ENCODE measurements at places on chromosomes 3 and 15.

DNA sequence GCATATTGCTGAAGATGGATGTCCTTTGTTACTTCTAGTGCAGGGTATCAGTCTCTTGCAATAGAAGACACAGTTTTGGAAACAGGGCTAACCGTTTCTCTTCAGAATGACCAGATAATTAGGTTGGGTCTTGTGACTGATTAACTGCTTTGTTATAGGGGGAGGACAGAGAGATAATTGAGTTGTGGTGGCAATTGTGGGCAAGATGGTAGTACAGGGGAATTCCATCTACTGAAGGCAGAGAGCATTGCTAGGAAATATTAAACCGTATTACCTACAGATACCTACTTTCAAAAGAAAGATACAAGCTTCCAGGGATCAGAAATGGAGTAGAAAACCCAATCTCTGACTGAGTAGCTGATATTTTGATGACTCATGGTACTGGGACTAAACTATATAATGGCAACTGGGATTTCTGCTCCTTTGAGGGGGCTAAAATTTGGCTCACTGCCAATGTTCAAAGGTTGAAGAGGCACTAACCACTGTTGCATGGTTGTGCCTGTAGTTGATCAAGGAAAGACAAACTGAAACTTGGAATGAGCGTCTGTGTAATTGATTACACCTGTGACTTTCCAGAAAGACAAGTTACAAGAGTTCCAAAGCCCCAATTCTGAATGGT, 4.2 kb downstream of the PRR23B start:
- DNase-seq = no peak
- no peaks in the 10 kb centered on the region for H3K4me1 ChIP-seq
- H3K27me3 ChIP-seq = no peaks in the 10 kb centered on the region
- H3K4me3 ChIP-seq = no peak overlapping the region
- H3K36me3 ChIP-seq = no peaks in the 10 kb centered on the region
- H3K27ac ChIP-seq = no peak overlapping the region

GRCh38 chr15:61195116-61196002, 33.7 kb downstream of the RORA start:
- no peak overlapping the region for H3K27ac ChIP-seq
- H3K27me3 ChIP-seq = no peaks in the 10 kb centered on the region
- no peak overlapping the region for H3K4me3 ChIP-seq
- H3K36me3 ChIP-seq = no peaks in the 10 kb centered on the region
- DNase-seq = no peak

DNA sequence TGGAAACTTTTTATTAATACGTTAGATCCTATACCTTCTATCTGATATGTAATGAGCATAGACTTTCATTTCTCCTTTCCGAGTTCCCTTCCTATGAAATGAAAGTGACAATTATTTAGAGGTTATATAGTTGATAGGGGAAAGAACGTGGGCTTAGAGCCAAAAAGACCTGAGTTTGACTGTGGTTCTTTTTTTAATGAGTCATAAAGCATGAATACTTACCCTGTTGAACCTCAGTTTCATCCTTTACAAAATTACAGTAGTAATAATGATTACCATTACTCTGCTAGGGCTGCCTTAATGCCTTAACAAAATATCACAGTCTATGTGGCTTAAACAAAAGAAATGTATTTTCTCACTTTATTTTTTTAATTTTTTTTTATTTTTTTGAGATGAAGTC, 75.9 kb downstream of the AGBL1 start:
- H3K36me3 ChIP-seq = no peaks in the 10 kb centered on the region
- DNase-seq = no peak
- no peak overlapping the region for H3K4me3 ChIP-seq
- H3K27me3 ChIP-seq = no peaks in the 10 kb centered on the region

- peaks cover 13% of the 10 kb centered on the region for H3K27me3 ChIP-seq
- H3K4me3 ChIP-seq = no peak overlapping the region
- no peaks in the 10 kb centered on the region for H3K4me1 ChIP-seq
- H3K27ac ChIP-seq = no peak overlapping the region
- no peak for DNase-seq
Observed at GRCh38 chr15:60184579-60184978, 180.5 kb downstream of the FOXB1 start.

DNA sequence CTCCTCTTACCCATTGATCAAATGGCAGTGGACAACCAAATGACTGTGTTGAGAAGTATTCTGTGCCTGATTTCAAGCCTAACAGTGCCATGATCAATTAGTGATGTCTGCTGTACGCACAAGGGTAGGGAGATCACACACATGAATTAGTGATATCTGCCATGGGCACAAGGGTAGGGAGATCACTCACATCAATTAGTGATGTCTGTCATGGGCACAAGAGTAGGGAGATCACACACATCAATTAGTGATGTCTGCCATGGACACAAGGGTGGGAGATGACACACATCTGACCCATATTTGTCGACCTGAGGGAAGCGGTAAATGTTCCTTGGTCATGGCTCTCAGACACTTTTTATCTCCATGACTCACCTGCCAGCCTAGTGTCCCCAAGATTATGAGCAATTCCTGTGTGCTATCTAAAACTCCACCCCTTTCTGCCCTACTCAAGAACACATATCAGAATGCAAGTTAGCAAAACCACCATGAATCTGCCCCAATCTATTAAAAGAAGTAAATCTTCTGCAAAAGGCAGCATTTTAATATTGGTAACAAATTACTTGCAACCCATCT, 165.0 kb downstream of the NTRK3 start:
- H3K27me3 ChIP-seq = no peaks in the 10 kb centered on the region
- no peak overlapping the region for H3K27ac ChIP-seq
- no peaks in the 10 kb centered on the region for H3K4me1 ChIP-seq
- no peak for DNase-seq
- H3K36me3 ChIP-seq = no peaks in the 10 kb centered on the region

- peaks cover 36% of the 10 kb centered on the region for H3K27me3 ChIP-seq
- H3K4me3 ChIP-seq = peak overlapping the region; percentile 58
- peaks cover 21% of the 10 kb centered on the region for H3K4me1 ChIP-seq
- H3K27ac ChIP-seq = no peak overlapping the region
- H3K36me3 ChIP-seq = no peaks in the 10 kb centered on the region
- peak; percentile 90 for DNase-seq
Observed at GRCh38 chr3:168249550-168250414, 154.1 kb upstream of the GOLIM4 start.

DNA sequence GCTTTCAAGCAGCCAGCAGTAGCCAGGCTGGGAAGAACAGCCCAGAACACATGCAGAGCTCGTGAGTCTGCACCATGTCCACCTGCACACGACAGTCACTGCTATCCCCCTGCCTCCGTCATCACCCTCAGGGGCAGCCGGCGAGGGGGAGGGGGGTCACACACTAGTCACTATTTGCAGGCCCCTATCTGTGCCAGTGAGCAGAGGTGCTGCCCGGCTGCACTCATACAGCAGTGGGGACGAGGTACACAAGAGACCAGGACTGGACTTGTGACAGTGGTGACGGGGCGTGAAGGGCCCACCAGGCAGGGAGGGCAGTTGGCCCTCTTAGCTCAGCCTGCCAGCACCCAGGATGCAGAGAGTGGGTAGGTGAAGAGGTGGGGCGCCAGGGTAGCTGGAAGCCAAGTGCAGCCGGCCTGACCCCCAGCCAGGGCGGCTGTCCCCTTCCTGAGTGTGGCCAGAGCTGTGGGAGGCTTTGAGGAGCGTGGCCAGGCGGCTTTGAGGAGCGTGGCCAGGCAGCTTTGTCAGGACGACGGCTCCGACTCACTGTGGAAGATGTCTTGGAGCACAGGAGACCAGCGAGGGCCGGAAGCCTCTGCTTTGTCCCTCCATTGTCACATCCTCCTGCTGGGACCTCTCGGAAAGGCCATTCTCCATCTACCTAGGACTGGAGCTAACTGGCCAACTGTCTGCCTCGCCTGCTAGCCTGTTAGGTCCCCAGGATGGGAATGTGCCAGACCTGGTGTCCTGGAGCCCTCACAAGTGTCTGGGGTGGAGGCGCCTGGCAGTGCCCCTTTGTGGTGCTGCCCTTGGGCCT, 52.1 kb upstream of the FGD5 start:
- no peak overlapping the region for H3K27ac ChIP-seq
- H3K4me3 ChIP-seq = no peak overlapping the region
- no peaks in the 10 kb centered on the region for H3K4me1 ChIP-seq
- no peaks in the 10 kb centered on the region for H3K27me3 ChIP-seq

All from upper lobe of right lung (tissue), 1 donor.